ENCODE measurements at places on chromosomes 11 and 22. TPM values are rescaled to one million over a fixed set of nuclear protein-coding genes. Genes with fewer than 3 reads are reported as not detected.

Gene SLC22A8
- not detected for total RNA-seq

Gene ARHGAP8
- not detected for total RNA-seq

Gene INS
- total RNA-seq = not detected

Gene MS4A6A
- 4.9 TPM for total RNA-seq

Gene CNIH2
- 1.8 TPM for total RNA-seq

Gene CLDN5
- not detected for total RNA-seq

Gene LRRC75B
- total RNA-seq = 0.19 TPM

Gene AP1B1
- total RNA-seq = 41.3 TPM

Gene POU2AF1
- 0.47 TPM for total RNA-seq

Gene KRTAP5-7
- not detected for total RNA-seq

Gene CD3D
- 338 TPM for total RNA-seq

Gene KRTAP5-4
- total RNA-seq = not detected

Gene COMT
- 36.8 TPM for total RNA-seq

Gene SHISAL1
- total RNA-seq = not detected

Gene NLRX1
- 8.8 TPM for total RNA-seq

Gene PLEKHA7
- total RNA-seq = 8.3 TPM

Gene C11orf21
- 65.6 TPM for total RNA-seq

Gene TRIM49
- total RNA-seq = not detected

Gene OR2AG1
- not detected for total RNA-seq

Gene TNNI2
- total RNA-seq = not detected

Gene MRGPRX3
- total RNA-seq = not detected

Gene MRGPRE
- not detected for total RNA-seq

Gene FZD4
- total RNA-seq = 0.06 TPM

Gene SIK3
- total RNA-seq = 97.5 TPM

Gene MAJIN
- 0.91 TPM for total RNA-seq

Gene ATL3
- total RNA-seq = 40.4 TPM

Gene UBASH3B
- total RNA-seq = 30.9 TPM

Gene STX5
- 66.0 TPM for total RNA-seq

Gene HARBI1
- total RNA-seq = 9.4 TPM

Gene FAM180B
- total RNA-seq = not detected

Gene HBG1
- not detected for total RNA-seq

Gene GATD1
- total RNA-seq = 64.9 TPM

Gene NXPE4
- not detected for total RNA-seq

Gene ARSA
- total RNA-seq = 83.2 TPM

Gene CD81
- total RNA-seq = 113 TPM

Gene ZNF70
- 7.4 TPM for total RNA-seq

Gene ASCL3
- not detected for total RNA-seq

Gene APOBEC3H
- total RNA-seq = 7.5 TPM

Gene EFCAB6
- 0.91 TPM for total RNA-seq

Gene CD6
- total RNA-seq = 428 TPM

Gene SLC43A3
- total RNA-seq = 15.6 TPM

Gene OR52H1
- total RNA-seq = not detected

Gene IRAG1
- total RNA-seq = not detected

Gene CARNS1
- total RNA-seq = 2.3 TPM

Gene PLAAT4
- 167 TPM for total RNA-seq

Gene CEP126
- total RNA-seq = 2.4 TPM

Gene PPFIA1
- 54.8 TPM for total RNA-seq

Gene GUCY1A2
- 0.12 TPM for total RNA-seq

Gene KCNJ1
- total RNA-seq = not detected

Gene TMEM191C
- total RNA-seq = 3.5 TPM

Gene ACTN3
- 0.17 TPM for total RNA-seq

Gene CCDC116
- total RNA-seq = 0.19 TPM

Gene OR51D1
- total RNA-seq = not detected

Gene KRTAP5-1
- total RNA-seq = not detected

Gene TRIM51
- not detected for total RNA-seq

Gene USP2
- total RNA-seq = 0.17 TPM

Gene OR51B2
- not detected for total RNA-seq

Gene TOB2
- 38.7 TPM for total RNA-seq

Gene TMPRSS6
- 0.90 TPM for total RNA-seq

All from CD4-positive, alpha-beta memory T cell (primary cell).